Endothelial cell (in vitro differentiated cells): ENCODE measurements at places on chromosomes 6 and 20.

GRCh38 chr6:42020967-42021366 is 29.4 kb upstream of the TAF8 start:
- no peak for DNase-seq

DNA sequence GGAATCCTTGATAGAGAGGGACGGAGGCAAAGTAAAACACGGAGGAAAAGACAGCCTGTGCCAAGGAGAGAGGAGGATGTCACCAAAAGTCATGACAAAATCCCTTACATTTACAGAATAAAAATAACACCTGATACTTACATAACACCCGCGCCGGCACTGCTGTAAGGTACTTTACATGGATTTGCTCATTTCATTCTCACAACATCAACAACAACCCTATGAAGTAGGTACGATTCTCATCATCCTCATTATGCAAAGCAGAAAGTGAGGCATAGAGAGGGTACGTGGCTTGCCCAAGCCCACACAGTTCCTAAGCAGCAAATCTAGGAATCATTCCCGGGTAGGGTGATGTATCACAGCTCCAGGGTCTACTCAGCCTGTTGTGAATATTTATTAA is 67.6 kb upstream of the NFATC2 start:
- no peak for DNase-seq

GRCh38 chr20:33298391-33298790 is 15.4 kb downstream of the BPIFB1 start:
- no peak for DNase-seq

DNA sequence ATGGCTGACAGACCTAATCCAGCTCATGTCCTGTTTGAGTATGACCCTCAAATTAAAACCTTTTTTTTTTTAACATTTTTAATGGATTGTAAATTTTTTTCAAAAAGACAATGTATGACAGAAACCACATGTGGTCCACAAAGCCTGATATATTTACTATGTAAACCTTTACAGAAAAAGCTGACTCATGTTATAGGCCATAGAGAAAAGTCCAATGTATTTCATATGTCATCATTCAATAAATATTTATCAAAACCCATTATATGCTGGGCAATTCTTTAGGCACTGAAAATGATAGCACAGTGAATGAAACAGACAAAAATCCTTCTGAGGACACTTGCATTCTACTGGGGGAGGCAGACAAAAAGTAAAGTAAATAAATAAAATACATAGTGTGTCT is 826.2 kb upstream of the FLRT3 start:
- DNase-seq: no peak

DNA sequence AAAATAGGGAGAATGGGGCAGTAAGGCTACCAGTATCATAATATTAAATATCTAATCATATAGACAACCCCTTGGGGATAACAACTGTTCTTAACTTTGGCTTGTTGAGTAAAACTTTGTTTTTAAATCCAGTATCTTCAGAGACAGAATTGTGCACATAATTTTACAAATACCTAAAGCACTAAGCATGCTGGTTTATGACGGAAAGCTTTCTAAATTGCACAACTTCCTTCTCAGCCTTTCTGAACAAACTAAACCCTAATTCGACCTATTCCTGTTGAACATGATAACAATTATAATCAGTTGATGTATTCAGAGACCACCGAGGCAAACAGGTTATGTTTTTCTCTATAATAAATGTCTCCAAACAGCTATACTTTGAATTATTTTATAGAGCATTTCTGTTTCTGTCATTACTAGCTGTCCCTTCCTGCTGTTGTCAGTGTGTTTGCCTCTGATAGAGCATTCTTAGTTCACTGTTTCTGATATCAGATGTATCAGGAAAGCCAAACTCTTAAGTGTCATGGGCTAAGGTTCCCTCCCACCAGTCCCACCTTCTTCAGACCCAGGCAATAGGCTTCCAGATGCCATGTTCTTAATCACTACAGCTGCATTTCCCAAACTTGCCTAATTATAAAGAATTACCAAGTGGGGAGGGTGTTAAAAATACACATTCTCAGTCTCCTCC is 8.7 kb downstream of the ZHX3 start:
- DNase-seq: no peak

GRCh38 chr20:18404172-18404571 is 62.7 kb downstream of the DZANK1 start:
- DNase-seq: no peak

DNA sequence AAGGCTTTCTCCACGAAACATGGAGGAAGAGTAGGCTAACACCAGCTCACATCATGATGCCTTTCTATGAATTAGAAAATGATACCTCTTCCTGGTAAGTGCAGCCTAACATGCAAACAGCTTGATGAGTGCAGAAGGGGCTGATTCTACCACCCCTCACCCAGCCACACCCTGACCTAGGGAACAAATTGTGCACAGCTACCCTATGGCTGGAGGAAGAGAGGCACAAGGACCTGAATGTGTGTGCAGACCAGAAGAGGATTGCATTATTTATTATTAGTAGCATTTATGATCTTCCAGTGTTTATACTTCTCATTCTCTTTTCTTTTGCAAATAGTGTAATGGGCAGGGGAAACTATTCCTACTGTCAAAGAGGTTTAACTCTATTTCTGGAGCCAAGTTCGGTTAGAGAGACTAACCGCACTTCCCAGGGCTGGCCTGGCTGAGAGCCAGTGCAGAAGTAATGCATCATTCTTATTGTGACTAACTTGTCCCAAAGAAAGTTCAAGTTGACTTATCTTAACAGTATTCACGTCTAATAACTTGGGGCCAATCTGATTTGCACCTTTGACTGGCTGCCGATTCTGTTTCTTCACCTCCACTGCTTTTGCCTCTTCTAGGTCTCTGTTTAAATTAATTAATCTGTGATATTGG is 237.5 kb downstream of the CD83 start:
- DNase-seq: no peak

DNA sequence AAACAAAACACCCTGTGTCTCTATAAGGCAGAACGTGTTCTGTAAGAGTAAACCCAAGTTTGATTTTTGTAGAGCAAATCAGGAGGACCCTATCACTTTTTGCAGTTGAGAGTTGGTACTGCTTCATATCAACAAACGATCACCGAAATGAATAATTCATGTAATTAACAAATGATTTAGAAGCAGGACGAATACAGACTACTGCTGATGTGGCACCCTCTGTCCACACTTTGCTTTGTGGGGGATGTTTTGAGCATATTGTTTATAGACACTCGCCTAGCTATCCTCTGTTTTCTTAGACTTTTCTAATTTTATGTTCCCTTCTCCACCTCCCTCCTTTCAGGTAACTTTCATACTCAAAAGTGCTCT is 1.5 kb downstream of the CD2AP start:
- no peak for DNase-seq

GRCh38 chr6:56280126-56280525 is 32.7 kb upstream of the COL21A1 start:
- no peak for DNase-seq

- DNase-seq: no peak
These were observed 64.3 kb downstream of the ZFP64 start for GRCh38 chr20:52127309-52127708.

DNA sequence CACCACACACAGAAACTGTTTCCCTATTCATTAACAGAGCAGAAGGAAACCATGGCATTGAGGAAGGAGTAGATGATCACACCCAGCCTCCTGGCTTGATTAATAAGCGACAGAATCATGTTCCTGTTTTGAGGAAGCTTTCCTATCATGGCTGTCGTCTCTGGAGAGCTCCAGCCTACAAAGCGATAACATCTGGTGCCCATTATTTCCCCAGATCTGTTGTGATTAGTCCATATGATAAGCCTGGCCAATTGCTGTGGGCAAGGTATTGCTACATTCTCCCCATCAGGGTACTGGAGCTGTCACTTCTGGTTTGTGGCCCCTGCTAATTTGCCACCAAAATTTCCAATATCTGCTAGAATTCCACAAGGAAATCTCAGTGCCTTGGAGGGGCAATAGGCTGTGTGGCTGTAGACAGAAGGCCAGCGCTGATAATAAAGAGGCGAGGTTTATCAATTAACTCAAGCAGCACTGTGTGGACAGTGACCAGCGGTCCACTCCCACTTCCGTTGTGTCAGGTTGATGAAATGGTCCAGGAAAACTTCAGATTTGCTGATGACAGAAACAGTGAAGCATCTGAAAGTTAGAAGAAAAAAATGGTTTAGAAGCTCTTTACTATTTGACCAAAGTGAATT is 66.4 kb downstream of the OLIG3 start:
- DNase-seq: no peak

GRCh38 chr6:50979171-50979525 is 160.5 kb downstream of the TFAP2B start:
- DNase-seq: no peak

- no peak for DNase-seq
These were observed 54.2 kb downstream of the MAP3K5 start for GRCh38 chr6:136737871-136738691.

DNA sequence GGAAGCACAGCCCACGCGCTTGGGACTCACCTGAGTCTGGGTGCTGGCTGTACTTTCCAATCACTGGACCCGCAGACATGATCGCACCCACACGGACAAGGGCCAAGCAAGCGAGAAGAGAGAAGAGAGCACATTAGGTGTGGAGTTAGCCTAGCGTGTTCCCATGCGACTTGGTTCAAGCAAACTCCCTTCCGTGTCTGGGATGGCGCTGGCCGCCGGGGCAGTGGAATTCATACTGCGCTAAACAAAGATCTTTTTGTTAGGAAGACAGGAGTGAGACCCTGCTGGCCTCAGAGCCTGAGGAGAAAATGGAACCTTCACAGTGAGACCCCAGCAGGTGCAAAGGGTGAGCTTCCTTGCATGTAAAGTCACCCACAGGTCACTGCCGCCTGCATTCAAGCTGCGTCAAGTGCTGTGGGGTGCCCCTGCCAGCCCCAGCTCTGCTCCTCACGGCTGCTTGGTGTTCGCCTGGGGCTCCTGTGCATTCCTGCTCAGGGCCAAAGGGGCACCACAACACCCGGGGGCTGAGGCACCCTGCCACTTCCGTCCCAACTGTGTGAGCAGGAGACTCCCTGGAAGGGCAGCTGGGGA is 26.4 kb downstream of the PSMG4 start:
- DNase-seq: no peak

GRCh38 chr20:5675103-5676091 is 74.8 kb upstream of the SHLD1 start:
- no peak for DNase-seq

DNA sequence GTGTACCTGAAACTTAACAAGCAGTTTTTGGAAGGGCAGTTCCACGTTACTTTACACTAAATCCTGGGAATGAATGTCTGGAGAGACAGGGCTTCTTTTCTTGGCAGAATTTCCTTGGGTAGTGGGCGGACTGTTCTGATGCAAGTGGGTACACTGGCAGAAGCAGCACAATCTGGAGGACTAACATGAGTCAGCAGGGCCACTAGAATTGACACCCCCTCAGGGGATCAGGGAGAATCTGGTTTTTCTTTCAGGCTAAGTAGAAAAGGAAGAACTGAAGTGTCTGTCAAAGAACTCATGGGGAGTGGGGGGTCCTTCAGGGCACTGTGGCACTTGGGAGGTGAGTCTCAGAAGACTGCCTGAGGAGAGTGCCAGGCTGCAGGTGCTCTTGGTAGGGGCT is 34.6 kb downstream of the PANK2 start:
- no peak for DNase-seq

GRCh38 chr6:119727504-119728219 is 378.1 kb upstream of the MAN1A1 start:
- DNase-seq: no peak
